Lower lobe of right lung (tissue), 2 donors: ENCODE measurements at places on chromosomes 5 and 9. TPM values are rescaled to one million over a fixed set of nuclear protein-coding genes. Genes with fewer than 3 reads are reported as not detected.

DNA sequence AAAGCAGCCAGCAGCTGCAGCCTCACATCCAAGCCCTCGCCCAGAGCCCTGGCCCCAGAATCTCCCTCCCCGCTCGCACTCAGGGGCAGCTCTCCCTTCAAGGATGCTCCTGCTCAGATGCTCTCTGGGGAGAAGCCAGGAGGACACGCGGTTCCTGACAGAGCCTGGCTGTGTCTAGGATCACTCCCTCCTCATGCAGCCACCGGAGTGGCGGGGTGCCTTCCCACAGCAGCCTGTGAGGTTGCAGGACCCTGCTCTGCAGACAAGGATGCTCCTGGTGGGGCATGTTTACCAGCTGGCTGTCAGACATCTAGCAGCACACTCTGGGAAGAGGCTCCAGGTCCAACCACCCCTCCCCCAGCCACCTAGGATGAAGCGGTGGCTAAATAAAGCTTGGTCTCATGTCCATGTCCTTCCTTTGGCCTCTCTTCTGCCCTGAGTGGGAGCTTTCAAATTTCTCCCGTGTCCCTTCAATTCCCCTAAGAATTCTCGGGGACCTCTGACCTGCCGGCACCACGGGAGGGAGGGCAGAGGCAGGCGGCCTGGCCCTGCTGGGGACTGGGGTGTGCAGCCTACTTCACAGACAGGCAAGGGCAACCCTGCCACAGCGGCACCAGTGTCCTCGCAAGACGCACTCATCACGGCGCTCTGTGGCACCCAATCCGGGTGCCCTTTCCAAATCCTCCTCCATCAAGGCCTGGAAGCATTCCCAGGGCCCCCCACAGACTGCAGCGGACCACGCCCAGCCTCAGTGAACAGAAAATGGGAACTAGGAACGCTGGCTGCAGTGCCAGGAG lies 88.3 kb upstream of the SARDH start:
- DNase-seq: no peak

- DNase-seq: no peak
These were observed 67.8 kb downstream of the PTCD2 start for GRCh38 chr5:72387985-72388384.

DNA sequence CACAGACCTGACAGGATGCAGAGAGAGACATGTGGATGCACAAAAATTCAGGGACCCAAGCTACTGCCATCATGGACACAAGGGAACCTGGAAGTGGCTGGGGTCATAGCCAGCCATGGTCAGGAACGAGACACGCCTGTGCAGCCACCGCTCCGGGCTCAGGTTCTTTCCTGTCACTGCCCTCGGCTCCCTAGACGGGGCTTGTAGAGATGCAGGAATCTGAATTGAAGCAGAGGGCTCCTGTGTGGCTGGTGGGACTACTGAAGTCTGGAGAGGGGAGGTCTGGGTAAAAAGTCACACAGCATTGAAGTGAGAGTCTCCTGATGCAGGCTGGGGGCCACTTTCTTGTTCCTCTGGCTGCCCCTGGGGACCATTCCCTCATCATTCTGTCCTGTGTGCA lies 32.3 kb upstream of the PTGS1 start:
- DNase-seq: no peak

DNA sequence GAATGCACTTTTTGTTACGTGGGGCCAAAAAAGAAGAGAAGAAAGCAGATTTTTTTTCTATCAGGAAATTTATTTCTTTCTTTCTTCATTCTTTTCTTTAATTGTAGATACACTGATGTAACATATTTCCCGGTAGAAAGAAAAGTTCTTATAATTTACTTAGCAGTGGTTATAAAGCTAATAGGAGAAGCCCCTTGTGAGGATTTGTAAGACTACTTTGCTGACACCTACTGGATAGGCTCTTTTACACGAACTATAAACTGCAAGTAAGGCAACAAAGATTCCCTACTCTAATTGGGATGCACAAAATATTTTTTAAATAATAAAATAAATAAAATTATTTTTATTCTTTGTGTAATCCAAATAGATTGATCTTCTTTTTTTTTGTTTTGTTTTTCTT lies 284.4 kb downstream of the DNAH5 start:
- DNase-seq: no peak

- DNase-seq: no peak
These were observed 293.4 kb downstream of the CD180 start for GRCh38 chr5:66903218-66903617.

DNA sequence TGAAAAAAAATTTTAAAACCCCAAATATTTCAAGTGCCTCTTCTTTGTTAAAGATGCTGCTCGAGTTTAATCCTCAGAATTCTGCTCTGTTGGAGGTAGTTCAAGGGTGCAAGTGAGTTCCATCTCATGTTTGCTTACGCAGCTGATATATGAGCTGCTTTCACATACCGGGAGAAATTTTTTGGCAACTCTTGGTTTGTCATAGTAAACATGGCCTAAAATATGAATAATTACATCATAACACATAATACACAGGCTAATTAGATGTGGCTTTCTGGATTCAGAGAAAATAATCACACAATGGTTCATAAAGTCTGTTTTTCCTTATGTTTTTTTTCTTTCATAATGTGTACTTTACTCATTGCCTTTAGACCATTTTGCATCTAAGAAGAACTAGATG lies 1134.1 kb downstream of the PTPRD start:
- no peak for DNase-seq

FCHSD1 gene
- total RNA-seq: 20.4 TPM
